ENCODE measurements at places on chromosomes 12 and 14.

DNA sequence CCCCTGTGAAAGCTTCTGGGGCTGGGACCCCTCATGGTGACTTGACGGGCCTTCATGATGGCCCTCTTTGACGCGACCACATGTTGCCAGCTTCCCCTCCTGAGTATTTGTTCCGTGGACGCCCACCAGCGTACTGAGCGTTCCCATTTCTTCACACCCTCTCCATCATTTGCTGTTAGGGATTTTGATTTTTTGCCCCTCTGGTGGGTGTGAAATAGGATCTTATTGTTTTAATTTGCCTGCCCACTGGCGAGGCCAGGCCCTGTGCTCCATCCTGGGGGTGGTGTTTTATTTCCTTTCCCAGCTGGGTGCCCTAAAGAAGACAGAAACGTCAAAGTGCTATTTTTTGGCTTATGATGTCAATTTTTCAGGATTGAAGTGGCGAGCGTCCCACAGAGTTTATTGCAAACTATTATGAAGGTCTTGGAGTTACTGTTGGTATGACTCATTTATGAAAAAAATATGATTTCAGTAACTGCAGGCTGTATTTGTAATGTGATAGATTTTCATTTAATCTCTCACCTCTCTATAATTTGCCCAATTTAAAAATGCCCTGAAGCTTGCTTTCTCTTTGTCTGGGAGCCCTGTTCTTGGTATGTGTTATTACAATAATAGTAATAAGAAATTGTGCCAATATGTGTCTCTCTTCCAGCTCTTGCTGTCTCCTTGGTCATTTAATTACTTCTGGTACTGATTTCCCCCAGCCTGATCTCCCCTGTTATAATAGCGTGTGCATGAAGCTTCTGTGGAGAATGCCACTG, 99.6 kb downstream of the SLC25A47 start:
- no peak for DNase-seq

GRCh38 chr14:71554959-71555612, 377.1 kb upstream of the RGS6 start:
- DNase-seq: no peak

- DNase-seq: peak; percentile 19
Observed at GRCh38 chr12:69534389-69534822, 50.9 kb upstream of the CCT2 start.

GRCh38 chr12:48296586-48297282, 54.0 kb downstream of the ZNF641 start:
- DNase-seq: peak; percentile 91

GRCh38 chr14:69619012-69619411, 7.6 kb downstream of the SUSD6 start:
- DNase-seq: no peak

- DNase-seq: no peak
Observed at GRCh38 chr12:46503637-46504175, 131.1 kb upstream of the SLC38A2 start.

GRCh38 chr12:21502164-21502496, 541 bp downstream of the GOLT1B start:
- DNase-seq: peak; percentile 30

GRCh38 chr12:86249851-86250250, 6.3 kb downstream of the MGAT4C start:
- no peak for DNase-seq

- DNase-seq: peak; percentile 11
Observed at GRCh38 chr12:125203145-125203765, 138.0 kb downstream of the AACS start.

DNA sequence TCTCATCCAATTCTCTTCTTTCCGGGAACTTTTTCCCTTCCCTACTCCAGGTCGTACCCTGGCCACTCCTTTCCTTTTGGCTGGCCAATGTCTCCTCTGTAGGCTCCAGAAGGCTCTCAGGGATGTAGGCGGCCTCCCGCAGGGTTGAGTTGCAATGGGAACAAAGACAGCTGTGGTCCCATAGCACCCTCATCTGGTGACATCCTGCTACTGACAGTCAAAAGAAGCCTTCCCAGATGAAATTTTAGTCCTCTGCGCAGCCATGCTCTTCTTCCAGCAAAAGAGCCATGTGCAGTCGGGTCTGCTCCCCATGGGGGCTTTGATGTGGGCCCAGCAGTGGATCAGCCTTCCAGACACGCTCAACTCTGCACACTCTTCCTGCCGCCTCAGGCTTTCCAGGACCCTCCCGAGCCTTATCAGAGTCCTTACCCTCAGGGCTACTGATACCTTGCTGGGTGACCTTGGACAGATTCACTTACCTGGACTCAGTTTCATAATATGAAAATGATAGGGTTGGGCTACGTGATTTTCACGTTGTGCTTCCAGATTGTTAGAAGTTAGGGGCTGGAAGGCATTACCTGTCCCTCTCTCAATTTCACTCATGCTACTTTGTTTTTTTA, 5.5 kb upstream of the CELA1 start:
- DNase-seq: peak; percentile 57

DNA sequence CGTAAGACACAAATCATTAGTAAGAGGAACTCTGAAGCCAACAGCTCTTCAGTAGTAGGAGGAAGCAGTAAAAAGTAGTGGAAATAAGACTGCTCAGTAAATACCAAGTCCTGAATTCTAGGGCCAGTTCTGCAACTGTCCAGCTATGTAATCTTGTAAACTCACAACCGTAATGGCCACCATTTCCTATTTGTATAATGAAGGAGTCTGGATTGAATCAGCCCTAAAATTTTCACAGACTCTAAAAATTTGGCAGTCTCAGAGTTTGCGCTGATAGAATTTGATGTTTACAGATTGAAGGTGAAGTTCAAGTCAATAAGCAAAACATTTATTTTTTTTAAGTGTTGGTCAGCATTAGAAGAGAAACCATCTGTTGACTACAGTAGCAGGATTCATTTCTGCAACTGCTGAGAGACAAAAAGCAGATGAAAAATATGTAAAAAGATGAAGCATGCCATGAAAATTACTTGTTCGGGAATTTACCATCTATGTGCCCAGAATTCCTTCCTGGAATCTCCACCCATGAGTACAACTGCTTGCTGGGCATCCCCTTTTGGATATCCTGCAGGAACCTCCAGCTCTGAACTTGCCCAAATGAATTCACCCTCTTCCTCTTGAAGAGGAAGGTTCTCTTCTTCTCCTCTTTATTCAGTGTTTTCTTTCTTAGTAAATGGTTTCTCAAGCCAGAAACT, 47.5 kb downstream of the GALNT4 start:
- DNase-seq: no peak

DNA sequence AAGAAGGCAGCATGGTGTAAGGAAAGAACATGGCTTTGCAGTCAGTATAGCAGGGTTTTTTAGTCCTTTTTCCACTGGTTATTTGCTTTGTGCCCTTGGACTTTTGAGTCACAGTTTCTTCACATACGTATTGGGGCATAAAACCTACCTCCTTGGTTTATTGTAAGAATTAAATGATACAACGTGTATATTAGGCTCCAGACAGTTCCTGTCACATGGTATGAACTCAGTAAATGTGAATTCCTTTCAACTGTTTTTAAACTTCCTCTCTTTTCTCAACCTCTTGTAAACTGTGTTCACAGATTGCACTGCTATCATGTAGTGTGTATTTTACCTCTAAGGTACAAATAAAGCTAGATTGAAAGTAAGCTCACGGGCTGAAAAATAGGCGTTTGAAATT, 29.5 kb downstream of the MSRB3 start:
- peak; percentile 6 for DNase-seq

- peak; percentile 51 for DNase-seq
Observed at GRCh38 chr12:115998119-115998633, 279.3 kb downstream of the MED13L start.

DNA sequence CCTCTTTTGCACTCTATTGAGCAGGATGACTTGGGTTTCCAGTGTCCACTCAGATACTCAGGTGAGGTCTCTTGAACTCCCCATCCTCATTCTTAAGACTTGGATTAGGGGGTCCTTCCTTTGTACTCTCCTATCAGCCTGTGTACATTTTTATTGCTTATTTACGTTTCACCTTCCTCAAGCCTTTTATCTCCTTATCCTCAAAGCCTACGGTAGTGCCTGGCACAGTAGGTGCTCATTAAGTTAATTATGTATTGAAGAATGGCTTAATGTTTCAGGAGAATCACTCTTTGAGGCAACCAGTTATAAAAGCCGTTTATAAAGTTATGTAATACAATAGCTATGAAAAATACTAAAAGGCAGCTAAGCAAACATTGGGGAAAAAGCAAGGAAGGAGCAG, 315.7 kb downstream of the NPAS3 start:
- DNase-seq: no peak

DNA sequence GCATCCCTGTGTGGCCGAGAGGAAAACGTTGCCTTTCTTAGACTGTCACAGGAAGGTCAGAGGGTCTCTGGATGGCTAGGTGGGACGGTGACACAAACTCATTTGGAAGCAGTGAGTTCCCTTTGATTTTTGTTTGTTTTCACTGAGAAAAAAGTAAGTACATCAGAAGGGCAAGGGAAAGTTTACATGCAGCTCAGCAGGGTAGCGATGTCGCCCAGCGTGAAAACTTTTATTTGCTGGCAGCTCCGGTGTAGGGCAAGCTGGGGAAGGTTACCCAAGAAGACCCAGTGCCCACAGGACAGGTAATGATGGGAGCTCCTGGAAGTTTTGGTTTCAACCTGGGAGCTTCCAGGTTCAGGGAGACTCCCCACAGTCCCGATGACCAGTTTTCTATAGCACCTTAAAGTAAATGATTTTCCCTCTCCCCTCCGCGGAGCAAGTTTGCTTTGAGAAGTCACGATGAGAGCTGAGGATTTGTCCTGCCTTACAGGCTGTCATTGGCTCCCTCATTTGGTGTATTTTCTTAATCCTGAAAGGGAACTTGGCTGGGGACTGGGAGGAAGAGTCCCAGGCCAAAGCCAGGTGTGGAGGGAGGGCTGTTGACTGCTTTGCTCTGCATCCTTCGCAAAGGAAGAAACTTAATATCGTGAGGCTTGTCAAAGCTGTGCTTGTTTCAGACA, 64.7 kb upstream of the ESRRB start:
- DNase-seq: no peak

- no peak for DNase-seq
Observed at GRCh38 chr12:17588968-17589367, 501.0 kb downstream of the RERGL start.

- no peak for DNase-seq
Observed at GRCh38 chr14:71448431-71449315, 483.6 kb upstream of the RGS6 start.

GRCh38 chr12:39490500-39491282, 47.8 kb upstream of the KIF21A start:
- no peak for DNase-seq

DNA sequence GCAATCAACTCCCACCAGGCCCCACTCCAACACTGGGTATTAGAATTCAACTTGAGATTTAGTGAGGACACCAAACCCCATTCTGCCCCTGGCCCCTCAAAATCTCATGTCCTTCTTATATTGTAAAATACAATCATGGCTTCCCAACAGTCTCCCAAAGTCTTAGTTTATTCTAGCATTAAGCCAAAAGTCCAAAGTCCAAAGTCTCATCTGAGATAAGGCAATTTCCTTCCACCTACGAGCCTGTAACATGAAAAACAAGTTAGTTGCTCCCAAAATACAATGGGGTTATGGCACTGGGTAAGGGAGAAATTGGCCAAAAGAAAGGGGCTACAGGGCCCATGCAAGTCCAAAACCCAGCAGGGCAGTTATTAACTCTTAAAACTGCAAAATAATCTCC, 46.6 kb upstream of the TMTC1 start:
- no peak for DNase-seq

GRCh38 chr12:79547044-79547734, 143.6 kb downstream of the PAWR start:
- no peak for DNase-seq

- DNase-seq: no peak
Observed at GRCh38 chr12:114695305-114695592, 11.3 kb upstream of the TBX3 start.

DNA sequence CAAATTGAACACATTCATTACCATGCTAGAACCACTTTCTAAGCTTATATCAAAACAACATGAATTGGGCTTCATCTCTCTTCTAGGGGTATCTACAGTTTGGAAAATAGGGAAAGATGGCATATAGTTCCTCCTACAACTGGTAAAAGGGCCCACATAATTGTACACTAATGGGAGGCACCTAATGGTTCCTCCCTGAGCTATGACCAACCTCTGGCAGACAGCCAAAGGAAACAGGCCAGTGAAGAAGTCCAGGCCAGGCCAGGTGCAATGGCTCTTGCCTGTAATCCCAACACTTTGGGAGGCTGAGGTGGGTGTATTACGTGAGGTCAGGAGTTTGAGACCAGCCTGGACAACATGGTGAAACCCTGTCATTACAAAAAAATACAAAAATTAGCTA, 23.2 kb upstream of the APOF start:
- DNase-seq: peak; percentile 10

- DNase-seq: no peak
Observed at GRCh38 chr12:73598626-73599025, 939.0 kb upstream of the ATXN7L3B start.

GRCh38 chr12:5305425-5305824, 126.5 kb upstream of the NTF3 start:
- DNase-seq: no peak

DNA sequence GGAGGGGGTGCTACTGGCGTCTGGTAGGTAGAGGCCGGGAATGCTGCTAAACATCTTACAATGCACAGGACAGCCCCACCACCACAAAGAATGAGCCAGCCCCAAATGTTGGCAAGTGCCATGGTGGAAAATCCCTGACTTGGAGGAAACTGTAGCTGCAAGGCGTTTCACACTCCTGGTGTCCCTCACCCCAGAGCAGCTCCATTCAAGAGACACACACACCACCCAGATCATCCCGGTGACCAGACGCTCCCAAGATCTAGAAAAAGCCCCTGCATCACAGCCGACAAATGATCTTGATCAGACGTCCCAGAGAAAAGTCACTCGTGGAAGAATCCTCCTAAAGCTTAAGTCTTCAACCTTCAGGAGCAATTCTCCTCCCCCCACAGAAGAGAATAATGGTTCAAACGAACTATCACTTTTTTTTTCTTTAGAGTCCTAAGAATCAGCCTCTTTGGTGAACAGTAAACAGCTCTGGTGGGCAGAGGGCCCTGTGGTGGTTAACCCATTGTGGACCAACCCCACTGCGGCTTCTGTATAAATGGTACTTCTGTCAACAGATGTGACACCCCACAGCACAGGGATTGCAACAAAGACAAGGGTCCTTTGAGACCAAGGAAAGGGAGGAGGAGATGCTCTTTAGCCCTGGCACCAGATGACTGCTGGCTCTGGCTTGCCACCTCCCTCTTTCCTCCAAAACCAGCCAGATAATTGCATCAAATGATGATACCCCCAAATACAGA, 2.7 kb downstream of the GLTP start:
- no peak for DNase-seq

DNA sequence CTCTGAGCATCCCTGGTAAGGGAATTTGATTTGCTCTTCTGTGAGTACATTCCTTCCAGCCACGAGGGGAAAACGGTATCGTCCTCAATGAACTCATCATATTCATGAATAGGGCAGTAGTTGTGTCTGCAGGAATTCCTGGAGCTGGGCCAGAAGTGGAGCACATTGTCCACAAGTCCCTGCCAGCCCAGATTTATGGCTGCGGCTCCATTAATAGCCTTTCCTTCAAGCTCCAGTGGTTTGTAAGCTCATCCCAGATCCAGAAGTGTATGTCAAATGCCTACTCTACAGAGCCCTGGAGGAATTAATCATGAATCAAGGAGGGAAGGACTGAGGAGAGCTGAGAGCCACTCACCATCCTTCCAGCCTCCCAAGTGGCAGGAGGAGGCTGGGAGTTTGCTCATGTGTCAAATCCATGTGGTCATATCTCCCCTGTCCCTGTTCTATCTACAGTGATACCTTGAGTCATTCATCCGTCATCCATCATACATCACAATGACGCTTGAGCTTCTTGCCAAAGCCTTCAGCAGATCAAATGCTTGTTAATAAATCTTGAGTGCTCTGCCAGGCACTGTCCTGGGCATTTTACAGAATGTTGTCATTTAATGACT, 65.5 kb downstream of the SVOP start:
- DNase-seq: no peak
